ENCODE measurements at places on chromosomes 7 and 10. TPM values are rescaled to one million over a fixed set of nuclear protein-coding genes. Genes with fewer than 3 reads are reported as not detected.

DNA sequence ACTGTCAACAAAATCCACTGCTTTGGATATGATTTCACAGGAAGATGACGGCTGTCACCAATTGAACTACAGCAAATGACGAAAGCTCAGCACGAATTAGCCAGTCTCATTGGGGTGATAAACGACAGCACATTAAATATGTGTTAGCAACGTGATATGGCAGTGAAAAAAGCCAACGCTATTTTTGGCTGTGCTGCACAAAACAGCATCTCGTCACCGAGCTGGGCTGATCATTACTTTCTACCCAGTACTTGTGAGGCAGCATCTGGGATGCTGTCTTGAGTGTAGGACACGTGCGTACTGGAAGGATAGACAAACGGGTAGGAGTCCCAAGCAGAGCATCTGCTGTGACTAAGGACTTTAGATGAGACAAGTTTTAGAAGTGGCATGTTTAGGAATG lies 138.3 kb downstream of the EXOC4 start:
- no peak for DNase-seq

DNA sequence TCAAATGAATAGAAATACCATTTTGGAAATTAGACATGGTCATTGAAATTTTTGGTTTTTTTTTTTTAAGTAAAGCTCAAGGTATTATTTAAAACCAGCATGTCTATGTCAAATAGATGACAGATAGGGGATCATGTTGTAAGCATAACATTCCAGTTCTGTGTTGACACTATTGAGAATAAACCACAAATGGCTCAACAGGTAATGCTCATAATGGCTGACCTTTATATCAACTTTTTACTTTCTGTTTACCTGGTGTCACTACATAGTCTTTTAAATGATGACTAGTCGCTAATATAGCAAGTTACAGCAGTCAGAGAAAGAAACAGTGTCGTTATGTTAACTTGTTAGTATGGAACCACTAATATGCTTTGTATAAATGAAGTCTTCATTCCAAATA lies 616.0 kb downstream of the GATA3 start:
- no peak for DNase-seq

The SPDYE18 gene
- polyA plus RNA-seq, result 0.58 TPM

The TMEM273 gene
- 3.0 TPM for polyA plus RNA-seq

The PILRA gene
- polyA plus RNA-seq, result 4.5 TPM

The CCDC146 gene
- polyA plus RNA-seq, result 17.7 TPM

The IL15RA gene
- 1.8 TPM for polyA plus RNA-seq

The LIPF gene
- polyA plus RNA-seq, result 0.35 TPM

- DNase-seq, result no peak
These were observed 180.8 kb upstream of the CACNA2D1 start for GRCh38 chr7:82624337-82624736.

The SLC18A3 gene
- polyA plus RNA-seq, result not detected

DNA sequence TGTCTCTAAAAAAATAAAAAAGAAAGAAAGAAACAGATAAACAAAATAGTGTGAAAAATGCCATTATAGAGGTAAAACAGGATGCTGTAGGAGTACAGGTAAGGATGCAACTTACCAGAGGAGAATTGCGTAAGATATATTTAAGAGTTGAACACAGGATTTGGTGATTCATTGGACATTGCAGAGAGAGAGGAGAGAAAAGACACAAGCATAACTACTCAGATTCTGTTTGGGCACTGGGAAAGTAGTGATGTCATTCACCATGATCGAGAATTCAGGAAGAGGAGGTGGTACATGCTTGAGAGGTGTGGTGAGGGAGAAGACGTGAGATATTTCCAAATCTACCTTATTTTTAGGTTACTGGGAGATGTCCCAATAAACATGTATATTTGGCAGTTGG lies 97.6 kb downstream of the AASS start:
- no peak for DNase-seq

- DNase-seq, result peak; percentile 31
These were observed 460 bp downstream of the ANXA11 start for GRCh38 chr10:80204677-80205476.

DNA sequence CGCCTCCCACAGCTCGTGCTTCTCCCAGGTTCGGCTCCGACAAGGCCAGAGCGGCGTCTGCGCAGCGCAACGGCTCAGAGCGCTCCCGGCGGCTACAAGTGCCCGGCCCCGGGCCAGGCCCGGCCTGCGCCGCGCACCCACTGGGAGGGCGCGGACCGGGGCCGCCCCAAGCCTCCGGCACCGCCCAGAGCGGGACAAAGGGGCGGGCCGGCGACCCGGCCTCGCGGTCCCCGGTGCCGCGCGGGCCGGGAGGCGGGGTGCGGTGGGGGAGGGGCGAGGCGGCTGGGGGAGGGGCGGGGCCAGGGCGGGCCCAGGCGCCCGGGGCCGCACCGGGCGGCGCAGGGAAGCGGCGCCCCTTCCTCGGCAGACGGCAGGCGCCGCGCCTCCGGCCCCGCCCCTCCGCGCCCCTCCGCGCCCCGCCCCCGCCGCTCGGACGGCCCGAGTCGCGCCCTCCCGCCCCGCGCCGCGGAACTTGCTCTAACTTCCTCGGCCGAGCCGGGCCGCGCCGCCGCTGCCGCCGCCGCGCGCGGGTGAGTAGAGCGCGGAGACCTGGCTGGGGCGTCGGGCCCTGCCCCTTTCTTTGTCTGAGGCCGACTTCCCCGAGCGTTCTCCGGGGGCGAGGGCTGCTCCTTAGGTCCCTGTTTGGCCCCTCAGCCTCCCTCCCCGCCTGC lies at the start of gene TSPAN14:
TSS of gene TSPAN14 (plus strand) at position 469 of the 671 bp plus-strand sequence. CDS start 34,924 bp downstream, outside the sequence.
- peak; percentile 82 for DNase-seq

DNA sequence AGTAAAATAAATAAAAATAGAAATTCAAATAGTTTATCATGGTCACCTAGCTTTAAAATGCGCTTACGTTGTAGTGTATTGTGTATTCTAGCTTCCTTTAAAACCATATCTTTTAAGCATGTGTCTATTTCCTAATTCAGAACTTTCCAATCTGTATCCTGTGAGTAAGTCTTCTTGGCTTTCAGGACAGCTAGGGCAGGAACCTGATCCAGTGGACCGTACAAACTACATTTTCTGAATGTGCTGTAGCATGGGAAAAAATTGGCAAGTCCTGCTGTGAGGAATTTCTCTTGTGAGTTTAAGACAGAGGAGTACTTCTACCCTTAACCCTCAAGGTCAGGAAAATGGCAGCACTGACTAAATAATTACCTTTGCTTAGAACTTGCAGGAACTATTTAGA lies 12.1 kb downstream of the OPN1SW start:
- no peak for DNase-seq

- no peak for DNase-seq
These were observed 1.3 kb downstream of the CUTC start for GRCh38 chr10:99733366-99733765.

The NAT16 gene
- polyA plus RNA-seq, result not detected

DNA sequence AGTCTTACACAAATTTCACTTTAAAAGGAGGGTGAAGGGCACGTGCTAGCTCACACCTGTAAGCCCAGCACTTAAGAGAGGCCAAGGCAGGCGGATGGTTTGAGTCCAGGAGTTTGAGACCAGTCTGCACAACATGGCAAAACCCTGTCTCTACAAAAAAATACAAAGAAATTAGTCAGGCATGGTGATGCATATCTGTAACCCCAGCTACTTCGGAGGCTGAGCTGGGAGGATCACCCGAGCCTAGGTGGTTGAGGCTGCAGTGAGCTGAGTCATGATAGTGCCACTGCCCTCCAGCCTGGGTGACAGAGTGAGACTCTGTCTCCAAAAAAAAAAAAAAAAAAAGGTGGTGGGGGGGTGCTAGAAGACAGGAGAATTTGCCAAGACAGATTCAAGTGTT lies 237.3 kb upstream of the KLF14 start:
- DNase-seq, result no peak

DNA sequence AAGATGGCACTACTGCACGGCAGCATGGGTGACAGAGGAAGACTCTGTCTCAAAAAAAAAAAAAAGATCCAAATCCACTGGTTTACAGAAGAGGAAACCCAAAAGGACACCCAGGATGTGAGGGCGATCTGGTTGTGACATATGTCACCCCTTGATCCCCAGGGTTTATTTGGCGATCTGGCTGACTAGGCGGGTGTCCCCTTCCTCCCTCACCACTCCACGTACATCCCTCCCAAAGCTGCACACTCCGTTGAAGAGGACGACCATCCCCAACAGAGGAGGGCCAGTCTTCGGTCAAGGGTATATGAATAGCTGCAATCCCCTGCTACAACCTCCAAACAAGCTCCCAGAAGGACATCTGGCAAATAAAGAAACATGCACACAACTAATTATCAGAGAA lies 111.6 kb downstream of the HTR5A start:
- DNase-seq, result no peak

- peak; percentile 31 for DNase-seq
These were observed 918 bp downstream of the NET1 start for GRCh38 chr10:5413012-5413938.

DNA sequence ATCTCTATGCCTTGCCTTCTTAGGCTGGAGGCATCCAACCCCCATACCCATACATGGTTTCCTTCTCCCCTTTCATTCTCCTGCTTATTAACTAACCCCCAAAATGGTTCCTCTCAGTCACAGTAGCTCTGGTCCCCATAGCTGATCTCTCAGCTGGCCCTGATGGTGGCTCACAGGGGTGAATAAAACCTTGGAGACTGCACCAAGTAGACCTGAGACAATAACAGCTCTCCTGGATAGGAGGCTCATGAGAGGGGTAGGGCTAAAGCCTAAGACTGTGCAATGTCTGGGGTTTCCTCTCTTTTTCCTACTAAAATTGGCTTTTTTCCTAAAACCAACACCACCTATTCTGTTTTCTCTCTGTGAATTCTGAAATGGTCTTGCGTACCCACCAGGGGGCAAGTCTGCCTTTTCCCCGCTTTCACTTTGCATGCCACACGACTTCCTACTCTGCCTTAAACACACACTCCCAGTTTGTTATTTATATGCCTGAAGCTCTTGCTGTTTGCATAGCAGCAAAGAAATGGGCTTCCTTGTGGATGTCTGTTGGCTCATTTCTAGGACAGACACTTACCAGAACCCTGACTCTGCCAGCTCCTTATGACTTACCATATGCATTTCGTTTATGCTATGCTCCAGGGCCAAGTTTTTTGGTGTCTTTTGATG lies 18.4 kb upstream of the PON1 start:
- no peak for DNase-seq

The SLC35G1 gene
- 7.2 TPM for polyA plus RNA-seq

The SH2B2 gene
- 4.1 TPM for polyA plus RNA-seq

DNA sequence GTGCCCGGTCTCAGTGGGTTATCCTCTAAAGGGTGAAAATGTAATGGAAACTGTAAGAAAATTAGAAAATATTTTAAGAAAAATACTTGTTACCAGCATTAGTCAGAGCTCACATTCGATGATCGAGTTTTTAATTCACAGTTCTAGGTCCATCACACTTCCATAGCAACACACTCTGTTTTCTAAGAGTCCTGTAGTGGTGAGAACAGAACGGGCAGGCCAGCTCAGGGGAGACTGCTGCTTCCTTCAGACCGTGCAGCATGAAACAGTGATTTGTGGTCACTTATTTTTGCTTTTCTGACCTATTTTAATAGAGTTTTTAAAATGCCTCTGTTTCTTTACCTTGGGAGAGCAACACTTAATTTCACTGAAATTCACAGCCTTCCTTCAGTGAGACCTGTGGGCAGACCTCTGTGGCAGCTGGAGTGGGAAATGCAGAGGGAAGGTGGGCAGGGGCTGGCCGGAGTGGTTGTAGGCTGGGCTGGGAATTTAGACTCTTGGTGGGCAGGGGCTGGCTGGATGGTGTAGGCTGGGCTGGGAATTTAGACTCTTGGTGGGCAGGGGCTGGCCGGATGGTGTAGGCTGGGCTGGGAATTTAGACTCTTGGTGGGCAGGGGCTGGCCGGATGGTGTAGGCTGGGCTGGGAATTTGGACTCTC lies 1.5 kb downstream of the SUN1 start:
- DNase-seq, result no peak

DNA sequence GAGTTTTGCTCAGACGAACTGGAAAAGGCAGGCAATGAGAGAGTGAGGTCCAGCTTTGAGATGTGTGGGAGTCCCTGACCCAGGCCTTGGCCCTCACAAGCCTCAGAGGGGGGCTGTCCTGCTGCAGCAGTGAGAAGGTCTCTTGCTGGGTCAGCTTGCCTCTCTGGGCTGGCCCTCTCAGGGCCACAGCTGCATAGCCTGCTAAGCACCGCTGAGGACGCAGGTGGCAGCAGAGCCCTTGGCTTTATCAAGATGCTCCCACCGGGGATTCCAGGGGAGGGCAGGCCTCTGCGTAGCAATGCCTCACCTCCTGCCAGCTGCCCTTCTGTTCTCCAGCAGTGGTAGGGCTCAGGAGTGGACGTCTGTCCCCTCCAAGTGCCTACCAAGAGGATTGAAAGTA lies 128.7 kb downstream of the COBL start:
- DNase-seq, result peak; percentile 33

The ZWINT gene
- 57.6 TPM for polyA plus RNA-seq

DNA sequence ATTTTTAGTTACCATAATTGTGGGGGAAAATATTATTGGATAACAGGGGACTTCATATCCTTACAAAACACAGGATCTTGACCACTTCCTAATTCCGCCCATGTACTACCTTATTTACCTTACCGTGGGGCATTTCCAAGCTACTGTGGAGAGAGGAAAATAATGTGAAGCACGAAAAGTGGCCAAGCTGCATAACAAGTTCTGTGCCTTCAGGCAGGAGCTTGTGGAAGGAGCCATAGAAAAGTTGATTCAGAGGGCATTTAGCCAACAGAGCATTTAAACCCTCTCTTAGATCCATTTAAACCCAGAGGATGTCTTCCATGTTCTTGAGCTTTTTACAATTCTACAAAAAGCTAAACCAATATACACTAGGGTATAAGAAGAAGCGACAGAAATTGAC lies 41.6 kb downstream of the DNAJB9 start:
- no peak for DNase-seq

GRCh38 chr10:10273661-10274060 lies 744.0 kb upstream of the CELF2 start:
- no peak for DNase-seq

DNA sequence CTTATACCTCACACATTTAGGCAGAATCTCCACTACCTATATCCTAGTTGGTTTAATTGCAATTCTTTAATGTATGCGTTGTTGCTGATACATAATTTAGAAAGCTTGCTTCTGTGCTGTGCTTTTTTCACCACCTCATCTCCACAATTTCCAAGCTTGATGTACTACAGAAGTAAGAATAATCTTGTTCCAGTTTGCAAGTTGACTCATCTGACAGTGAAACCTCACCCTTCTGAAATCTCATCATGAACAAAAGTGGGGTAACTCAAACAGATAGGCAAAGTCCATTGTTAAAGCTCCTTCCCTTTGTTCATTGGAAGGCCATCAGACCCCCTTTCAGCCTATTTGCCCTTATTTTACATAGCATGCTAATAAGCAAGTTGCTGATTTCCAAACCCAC lies 13.6 kb downstream of the EIF4EBP2 start:
- DNase-seq, result no peak

DNA sequence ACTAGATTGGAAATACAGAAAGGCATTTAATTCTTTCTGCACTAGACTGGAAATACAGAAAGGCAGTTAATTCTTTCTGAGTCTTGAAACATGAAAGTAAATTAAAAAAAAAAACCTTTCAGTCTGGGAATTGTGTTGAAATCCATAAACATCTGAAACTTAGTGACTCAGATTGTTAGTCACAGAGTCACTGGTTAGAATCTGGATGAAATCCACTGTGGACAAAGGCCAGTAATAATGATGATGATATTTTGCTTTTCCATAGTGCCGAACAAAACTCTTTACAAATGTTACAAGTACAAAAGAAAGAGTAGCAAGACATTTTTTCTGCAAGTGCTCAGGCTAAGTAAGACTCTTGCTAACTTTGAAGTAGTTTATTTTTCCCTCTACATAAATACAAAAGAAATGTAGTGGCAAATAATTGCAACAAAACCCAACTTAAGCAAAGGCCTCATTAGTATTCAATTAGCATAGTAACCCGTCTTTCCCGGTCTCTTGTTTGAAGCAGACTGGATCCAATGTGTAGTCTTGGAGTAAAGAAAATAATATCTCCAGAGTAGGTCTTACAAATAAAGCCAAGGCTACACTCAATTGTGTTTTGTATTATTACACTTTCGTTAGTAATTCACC lies 5.8 kb upstream of the PRTFDC1 start:
- no peak for DNase-seq
